ENCODE measurements at places on chromosomes 5 and 9. TPM values are rescaled to one million over a fixed set of nuclear protein-coding genes. Genes with fewer than 3 reads are reported as not detected.
A peak's percentile ranks its signal among the peaks of the same experiment; 100 is the strongest.

DNA sequence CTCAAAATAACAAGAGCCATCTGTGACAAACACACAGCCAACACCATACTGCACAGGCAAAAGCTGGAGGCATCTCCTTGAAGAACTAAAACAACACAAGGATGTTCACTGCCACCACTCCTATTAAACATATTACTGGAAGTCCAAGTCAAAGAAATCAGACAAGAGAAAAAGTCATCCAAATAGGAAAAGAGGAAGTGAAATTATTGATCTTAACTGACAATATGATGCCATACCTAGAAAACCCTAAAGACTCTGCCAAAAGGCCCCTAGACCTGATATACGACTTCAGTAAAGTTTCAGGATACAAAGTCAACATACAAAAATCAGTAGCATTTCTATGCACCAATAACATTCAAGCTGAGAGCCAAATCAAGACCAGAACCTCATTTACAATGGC lies 30.0 kb upstream of the MACIR start:
- DNase-seq: no peak

DNA sequence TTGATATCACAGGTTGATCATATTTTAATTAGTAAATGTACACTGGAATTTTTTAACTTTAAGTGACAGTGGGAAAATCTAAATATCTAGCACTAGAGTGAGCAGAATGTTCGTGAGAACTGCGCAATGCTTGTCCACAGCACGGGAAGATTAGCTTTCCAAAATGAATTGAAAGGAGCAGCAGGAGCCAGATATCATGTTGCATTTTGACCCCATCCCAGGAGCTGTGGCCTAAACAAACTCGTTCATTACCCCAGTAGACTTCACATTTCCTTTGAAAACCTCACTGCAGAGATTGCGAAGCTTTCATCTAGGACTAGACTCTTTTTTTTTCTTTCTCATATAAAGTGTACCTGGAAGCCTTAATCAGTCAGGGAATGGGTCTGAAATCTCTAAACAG lies 525.8 kb downstream of the CTNND2 start:
- DNase-seq: no peak

GRCh38 chr5:56003179-56003578 lies 8.4 kb upstream of the IL6ST start:
- DNase-seq: no peak

DNA sequence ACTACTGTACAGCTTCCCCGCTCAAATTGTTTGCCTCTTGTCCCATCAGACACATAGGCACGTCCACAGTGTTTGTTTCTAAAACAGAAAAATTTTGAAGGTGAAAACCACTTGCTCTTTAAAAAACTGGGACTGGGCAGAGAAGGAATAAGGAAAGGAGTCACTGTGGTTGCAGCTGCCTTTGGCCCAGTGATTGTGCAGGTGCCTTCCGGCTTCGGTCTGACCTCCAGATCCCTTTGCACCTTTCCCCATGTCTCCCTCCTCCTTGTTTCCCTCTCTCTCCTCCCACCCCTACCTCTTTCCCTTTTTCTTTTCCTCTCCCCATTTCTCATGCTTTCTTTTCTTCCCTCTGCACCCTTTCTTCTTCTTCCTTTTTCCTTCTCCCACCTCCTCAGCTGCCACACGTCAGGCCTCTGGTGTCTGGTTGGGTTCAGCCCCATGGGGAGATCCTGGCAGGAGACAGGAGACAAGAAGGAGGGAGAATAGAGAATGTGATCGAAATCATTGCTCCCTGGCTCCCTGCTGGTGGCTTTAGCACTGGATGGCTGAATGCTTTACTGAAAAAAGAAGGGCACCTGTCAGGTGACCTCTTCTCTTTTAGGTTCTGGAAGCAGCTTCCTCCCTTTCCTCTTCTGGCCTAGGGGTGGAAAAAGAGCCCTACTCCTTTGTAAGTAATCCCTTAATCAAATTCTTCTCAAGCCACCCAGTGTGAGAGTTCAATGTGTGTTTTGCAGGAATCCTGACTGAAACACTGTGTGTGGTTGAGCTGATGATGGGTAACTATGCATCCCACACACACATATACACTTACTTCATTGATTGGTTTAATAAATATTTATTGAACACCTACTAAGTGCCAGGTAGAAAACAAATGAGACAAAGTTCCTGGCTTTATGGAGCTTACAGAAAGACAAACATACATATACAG lies 267.3 kb downstream of the MAST4 start:
- no peak for DNase-seq

DNA sequence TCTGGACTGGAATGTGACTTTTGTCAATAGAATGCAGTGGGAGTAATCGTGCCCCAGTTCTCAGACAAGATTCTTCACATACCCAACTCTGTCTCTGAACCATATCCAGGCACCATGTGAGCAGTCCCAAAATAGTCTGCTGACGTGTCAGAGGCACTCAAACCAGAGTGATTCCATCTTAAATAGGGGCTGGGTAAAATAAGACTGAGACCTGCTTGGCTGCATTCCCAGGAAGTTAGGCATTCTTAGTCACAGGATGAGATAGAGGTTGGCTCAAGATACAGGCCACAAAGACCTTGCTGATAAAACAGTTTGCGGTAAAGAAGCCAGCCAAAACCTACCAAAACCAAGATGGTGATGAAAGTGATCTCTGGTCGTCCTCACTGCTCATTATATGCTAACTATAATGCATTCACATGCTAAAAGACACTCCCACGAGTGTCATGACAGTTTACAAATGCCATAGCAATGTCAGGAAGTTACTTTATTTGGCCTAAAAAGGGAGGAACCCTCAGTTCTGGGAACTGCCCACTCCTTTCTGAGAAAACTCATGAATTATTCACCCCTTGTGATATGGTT lies 16.9 kb upstream of the PLCXD3 start:
- no peak for DNase-seq

RAB3C gene
- total RNA-seq: not detected

GRCh38 chr5:134227259-134227658 lies 1.4 kb upstream of the PPP2CA start:
- DNase-seq: no peak

GRCh38 chr5:3345195-3345594 lies 250.4 kb upstream of the IRX1 start:
- no peak for DNase-seq

GRCh38 chr5:55856516-55857246 lies 5.5 kb downstream of the IL31RA start:
- peak; percentile 30 for DNase-seq

DNA sequence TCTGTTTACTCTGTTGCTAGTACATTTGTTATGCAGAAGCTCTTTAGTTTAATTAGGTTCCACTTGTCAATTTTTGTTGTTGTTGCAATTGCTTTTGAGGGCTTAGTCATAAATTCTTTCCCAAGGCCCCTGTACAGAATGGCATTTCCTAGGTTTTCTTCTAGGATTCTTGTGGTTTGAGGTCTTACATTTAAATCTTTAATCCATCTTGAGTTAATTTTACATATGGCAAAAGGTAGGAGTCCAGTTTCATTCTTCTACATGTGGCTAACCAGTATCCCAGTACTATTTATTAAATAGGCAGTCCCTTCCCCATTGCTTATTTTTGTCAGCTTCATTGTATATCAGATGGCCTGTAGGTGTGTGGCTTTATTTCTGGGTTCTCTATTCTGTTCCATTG lies 792.4 kb downstream of the PTPRD start:
- DNase-seq: no peak

BTNL3 gene
- not detected for total RNA-seq

DNA sequence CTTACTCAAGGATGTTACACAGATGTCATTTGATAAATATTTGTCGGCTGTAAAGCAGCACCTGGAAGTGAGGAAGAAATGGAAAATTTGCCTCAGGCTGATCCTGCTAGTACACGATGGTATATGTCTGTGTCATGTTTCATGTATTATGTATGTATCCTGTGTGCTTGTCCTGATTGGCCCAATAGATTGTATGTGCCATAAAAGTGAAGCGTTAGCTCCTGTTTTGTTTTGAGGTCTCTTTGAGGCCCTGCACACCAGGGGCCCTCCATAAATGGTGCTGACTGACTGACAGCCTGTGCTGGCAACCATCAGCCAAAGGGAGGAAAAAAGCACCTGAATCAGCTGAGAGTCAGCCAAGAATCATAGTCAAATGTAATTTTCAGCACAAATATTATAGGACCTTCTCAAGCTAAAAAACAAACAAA lies 11.8 kb upstream of the LNPEP start:
- DNase-seq: peak; percentile 41

- no peak for DNase-seq
These were observed 326.4 kb downstream of the TRIM32 start for GRCh38 chr9:117013440-117013995.

DNA sequence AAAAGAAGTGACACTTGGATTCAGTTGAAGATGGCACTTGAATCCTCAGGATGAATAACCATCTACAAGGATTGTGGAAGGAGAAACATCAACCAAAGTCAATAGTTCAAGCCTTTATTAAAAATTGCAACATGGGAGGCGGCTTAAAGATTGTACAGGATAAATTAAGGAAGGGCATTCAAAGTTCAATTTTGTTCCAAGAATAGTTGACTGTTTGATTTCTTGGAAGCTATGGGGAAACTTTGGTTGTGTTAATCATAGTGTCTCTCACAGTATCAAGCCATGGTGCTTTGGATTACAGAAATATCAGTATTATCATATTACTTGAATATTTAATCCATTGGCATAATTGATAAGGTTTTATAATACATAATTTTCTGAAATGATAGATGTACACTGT lies 1844.3 kb downstream of the MAT2B start:
- no peak for DNase-seq

DNA sequence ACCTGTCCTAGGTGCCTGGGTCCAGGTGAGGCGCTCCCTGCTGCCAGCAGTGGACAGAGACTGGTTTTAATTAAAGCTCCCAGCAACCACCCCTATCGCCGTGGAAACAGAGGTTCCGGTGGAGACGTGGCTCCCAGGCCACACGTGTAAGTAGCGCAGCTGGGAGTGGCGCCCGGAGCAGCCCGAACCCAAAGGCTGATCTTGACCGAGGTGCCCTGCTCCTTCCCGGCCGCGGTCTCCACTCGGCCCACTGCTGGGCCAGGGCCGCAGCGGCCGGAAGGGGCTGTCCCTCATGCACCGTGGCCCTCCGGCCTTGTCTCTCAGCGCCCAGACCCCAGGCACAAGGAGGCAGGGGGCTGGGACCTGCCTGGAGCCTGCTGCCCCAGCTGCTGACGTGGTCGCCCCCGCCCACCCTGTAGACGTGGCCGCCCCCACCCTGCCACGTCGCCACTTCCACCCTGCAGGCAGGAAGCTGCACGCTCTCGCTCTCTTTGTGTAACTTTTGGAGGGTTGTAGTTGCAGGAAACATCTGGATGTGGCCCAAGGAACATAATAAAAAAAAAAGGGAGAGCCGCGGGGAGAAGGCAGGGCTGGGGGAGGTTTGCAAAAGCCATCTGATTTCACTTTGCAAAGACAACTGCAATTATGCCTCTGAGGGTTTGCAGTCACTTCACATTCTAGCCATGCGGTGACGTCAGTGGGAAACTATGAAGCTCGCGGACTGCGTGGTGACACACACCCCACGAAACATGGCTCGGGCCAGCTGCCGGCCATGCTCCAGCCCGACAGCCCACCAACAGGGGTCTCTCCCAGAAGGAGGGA lies 129.9 kb downstream of the RXRA start:
- DNase-seq: peak; percentile 87
